Activated CD8-positive, alpha-beta T cell treated with anti-CD3 and anti-CD28 coated beads for 36 hours (primary cell): ENCODE measurements at places on chromosomes 7 and 10.

- DNase-seq = no peak
- H3K36me3 ChIP-seq = no peaks in the 10 kb centered on the region
- peaks cover 2% of the 10 kb centered on the region for H3K4me1 ChIP-seq
These were observed 288.9 kb downstream of the PARD3 start for GRCh38 chr10:34526186-34526585.

DNA sequence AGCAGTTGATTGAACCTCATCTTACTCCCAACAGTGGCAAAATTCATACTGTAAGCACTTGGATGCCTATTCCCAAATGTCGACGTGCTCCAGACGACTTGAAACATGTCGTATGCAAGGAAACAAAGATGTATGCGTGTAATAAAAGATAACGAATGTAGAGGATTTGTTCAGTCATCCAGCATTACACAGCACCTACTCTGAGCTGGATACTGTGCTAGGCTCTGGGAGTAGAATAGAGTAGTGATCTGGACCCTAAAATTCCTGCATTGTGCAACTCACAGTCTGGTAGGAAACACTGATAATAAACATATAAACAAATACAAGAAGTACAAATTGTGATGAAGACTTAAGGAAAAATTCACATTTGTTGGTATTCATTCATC, 5.6 kb upstream of the TBX20 start:
- peaks cover 81% of the 10 kb centered on the region for H3K27me3 ChIP-seq
- H3K36me3 ChIP-seq = peaks cover 4% of the 10 kb centered on the region
- no peak overlapping the region for H3K4me3 ChIP-seq
- DNase-seq = no peak
- peaks cover 5% of the 10 kb centered on the region for H3K4me1 ChIP-seq
- no peak overlapping the region for H3K27ac ChIP-seq

GRCh38 chr7:98168181-98168903, 42.9 kb upstream of the BHLHA15 start:
- H3K4me1 ChIP-seq = peaks cover 3% of the 10 kb centered on the region
- DNase-seq = peak; percentile 51
- no peak overlapping the region for H3K27ac ChIP-seq
- peaks cover 1% of the 10 kb centered on the region for H3K36me3 ChIP-seq
- no peak overlapping the region for H3K4me3 ChIP-seq
- H3K27me3 ChIP-seq = no peaks in the 10 kb centered on the region

GRCh38 chr10:123042708-123043408, 34.1 kb downstream of the ACADSB start:
- no peak overlapping the region for H3K27ac ChIP-seq
- no peaks in the 10 kb centered on the region for H3K27me3 ChIP-seq
- no peak overlapping the region for H3K4me3 ChIP-seq
- H3K36me3 ChIP-seq = peaks cover 6% of the 10 kb centered on the region

DNA sequence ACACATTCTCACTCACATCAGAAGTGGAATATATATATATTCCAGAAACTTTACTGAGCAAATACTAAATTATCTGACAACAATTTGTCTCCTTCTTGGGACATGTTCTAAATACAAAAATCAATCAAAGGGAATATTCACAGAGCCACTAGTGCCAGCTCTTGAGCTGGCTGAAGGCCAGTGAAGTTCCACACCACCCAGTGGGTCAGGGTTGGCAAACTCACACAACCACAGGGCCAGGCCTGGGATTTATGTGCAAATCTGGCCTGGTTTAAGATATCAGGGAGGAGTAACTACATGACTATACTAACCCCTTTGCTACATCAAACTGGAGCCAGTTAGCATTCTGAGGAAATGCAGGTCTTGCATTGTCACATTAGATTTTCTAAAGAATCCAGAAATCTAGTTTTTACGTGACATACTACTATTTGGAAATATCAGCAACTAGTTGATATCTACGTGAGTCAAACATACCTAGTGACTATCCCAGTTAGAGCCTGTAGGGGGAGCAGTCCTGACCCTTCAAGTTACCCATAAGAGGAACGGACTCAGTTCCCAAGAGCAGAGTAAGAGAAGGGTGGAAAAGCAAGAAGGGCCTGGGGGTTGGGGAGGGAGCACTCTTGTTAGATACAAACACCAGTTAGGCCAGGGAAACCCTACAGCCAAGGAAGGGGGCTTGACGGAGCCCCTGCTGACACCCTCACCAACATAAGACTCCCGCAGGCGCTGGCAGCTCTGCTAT, 600.4 kb downstream of the KCNMA1 start:
- no peak for DNase-seq
- peaks cover 16% of the 10 kb centered on the region for H3K4me1 ChIP-seq
- no peak overlapping the region for H3K4me3 ChIP-seq

DNA sequence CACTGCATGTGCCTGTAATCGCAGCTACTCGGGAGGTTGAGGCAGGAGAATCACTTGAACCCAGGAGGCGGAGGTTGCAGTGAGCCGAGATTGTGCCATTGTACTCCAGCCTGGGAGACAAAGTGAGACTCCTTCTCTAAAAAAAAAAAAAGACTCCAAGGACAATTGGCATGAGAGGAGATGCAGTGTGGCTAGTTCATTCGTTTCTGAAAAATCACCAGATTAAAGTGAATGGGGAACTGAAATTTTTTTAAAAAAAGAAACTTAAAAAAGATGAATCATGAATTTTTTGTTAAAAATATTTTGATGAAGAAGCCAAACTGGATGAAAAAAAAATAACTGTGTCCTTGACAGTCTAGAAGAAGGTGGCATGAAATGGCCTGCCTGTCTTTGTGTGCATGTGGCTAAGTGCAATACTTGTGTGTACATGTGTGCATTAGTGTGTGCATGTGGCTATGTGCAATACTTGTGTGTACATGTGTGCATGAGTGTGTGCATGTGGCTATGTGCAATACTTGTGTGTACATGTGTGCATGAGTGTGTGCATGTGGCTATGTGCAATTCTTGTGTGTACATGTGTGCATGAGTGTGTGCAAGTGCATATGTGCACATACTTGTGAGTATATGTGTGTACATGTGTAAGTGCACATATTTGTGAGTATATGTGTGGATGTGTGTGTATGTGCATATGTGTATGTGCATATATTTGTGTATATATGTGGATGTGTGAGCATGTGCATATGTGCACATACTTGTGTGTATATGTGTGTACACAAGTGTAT, 391.7 kb upstream of the KLF6 start:
- H3K4me1 ChIP-seq = peaks cover 9% of the 10 kb centered on the region
- H3K27ac ChIP-seq = no peak overlapping the region
- H3K4me3 ChIP-seq = no peak overlapping the region
- DNase-seq = no peak
- H3K36me3 ChIP-seq = peaks cover 3% of the 10 kb centered on the region
- no peaks in the 10 kb centered on the region for H3K27me3 ChIP-seq

DNA sequence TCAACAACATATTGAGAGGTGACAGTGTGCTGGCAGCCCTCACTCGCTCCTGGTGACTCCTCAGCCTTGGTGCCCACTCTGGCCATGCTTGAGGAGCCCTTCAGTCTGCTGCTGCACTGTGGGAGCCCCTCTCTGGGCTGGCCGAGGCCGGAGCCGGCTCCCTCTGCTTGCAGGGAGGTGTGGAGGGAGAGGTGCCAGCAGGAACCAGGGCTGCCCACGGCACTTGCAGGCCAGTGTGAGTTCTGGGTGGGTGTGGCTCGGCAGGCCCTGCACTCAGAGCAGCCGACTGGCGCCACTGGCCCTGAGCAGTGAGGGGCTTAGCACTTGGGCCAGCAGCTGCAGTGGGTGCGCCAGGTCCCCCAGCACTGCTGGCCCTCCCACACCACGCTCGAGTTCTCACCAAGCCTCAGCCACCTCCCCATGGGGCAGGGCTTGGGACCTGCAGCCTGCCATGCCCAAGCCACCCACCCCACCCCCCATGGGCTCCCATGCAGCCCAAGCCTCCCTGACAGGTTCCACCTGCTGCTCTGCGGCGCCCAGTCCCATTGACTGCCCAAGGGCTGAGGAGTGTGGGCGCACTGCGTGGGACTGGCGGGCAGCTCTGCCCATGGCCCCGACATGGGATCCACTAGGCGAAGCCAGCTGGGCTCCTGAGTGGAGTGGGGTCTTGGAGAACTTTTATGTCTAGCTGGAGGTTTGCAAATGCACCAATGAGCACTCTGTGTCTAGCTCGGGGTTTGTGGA, 377.1 kb upstream of the ANKRD30A start:
- no peak for DNase-seq
- no peak overlapping the region for H3K27ac ChIP-seq
- H3K36me3 ChIP-seq = no peaks in the 10 kb centered on the region
- H3K4me3 ChIP-seq = no peak overlapping the region
- H3K27me3 ChIP-seq = no peaks in the 10 kb centered on the region
- no peaks in the 10 kb centered on the region for H3K4me1 ChIP-seq

DNA sequence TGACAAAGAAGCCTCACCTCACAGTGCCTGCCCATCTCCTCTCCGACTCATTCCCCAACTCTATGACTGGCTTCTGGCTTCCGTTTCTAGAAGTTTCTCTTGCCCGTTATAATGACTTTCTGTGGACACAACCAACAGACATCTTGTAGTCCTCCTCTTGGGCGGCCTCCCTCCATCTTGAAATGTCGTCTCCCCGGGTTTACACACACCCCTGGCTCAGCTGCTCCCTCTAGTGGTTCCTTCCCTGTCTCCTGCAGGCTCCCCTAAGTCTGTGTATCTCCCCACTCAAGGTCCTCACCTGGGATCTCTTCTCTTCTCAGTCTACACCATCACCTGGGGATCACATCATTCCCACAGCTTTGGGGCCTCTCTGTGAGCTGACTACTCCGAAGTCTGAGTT, 123.4 kb upstream of the NEBL start:
- no peak overlapping the region for H3K4me3 ChIP-seq
- DNase-seq = peak; percentile 53
- no peaks in the 10 kb centered on the region for H3K4me1 ChIP-seq
- H3K27ac ChIP-seq = no peak overlapping the region
- no peaks in the 10 kb centered on the region for H3K36me3 ChIP-seq

DNA sequence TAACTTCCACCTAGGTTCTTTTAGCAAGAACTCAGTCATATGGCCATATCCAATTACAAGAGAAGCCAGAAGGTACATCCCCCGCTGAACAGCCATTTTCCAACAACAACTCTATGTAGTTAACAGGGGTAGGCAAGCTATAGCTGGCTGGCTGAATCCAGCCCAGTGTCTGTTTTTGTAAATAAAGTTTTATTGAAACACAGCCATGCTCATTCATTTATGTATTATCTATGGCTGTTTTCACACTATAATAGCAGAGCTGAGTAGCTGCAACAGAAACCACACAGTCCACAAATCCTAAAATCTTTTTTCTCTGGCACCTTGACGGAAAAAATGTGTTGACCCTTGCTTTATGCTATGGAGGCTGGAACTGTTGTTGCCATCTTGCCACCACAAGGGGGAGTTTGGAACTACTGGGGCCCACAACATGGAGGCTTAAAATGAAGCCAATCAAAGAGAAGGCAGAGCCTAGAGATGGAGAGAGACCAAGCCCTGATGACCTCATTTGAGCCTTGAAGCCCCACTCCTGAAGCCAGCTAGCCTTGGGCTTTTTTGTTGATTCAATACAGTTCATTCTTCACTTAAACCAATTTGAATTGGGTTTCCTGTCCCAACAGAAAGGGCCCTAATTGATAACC, 33.3 kb upstream of the XPNPEP1 start:
- no peaks in the 10 kb centered on the region for H3K36me3 ChIP-seq
- H3K27me3 ChIP-seq = no peaks in the 10 kb centered on the region
- H3K4me3 ChIP-seq = no peak overlapping the region
- peaks cover 10% of the 10 kb centered on the region for H3K4me1 ChIP-seq

GRCh38 chr7:82264783-82265305, 178.7 kb downstream of the CACNA2D1 start:
- no peak for DNase-seq
- H3K27ac ChIP-seq = no peak overlapping the region
- no peak overlapping the region for H3K4me3 ChIP-seq
- no peaks in the 10 kb centered on the region for H3K27me3 ChIP-seq
- H3K4me1 ChIP-seq = no peaks in the 10 kb centered on the region

GRCh38 chr7:130650611-130651120, 17.9 kb downstream of the COPG2 start:
- H3K27me3 ChIP-seq = no peaks in the 10 kb centered on the region
- peaks cover 39% of the 10 kb centered on the region for H3K4me1 ChIP-seq
- H3K27ac ChIP-seq = no peak overlapping the region

DNA sequence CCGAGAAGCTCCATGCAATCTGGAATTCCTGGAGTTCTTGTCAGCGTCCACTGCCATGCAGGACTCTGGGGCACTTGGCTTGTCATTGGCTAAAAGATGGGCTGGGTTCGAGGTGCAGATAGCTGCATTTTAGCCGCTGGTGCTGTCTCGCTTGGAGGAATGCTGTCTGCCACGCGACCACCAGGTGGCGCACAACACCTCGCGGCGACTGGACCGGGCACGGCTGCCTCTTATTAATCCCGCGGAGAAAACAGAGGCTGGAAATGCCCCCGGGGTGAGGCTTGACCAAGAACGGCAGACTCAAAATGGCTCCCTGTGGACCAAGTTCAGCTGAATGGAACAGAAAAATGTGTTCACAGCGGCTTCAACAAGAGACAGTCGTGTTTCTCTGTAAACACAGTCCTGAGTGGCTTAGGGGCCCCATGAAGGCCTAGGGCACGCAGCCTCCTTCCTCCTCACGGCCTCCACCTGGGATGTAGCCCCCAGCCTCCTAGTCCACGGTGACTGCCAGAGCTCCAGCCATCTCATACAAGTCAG, 46.2 kb downstream of the AOC1 start:
- DNase-seq = peak; percentile 85
- H3K27me3 ChIP-seq = peaks cover 58% of the 10 kb centered on the region
- H3K36me3 ChIP-seq = no peaks in the 10 kb centered on the region
- H3K4me1 ChIP-seq = peaks cover 14% of the 10 kb centered on the region
- no peak overlapping the region for H3K4me3 ChIP-seq

GRCh38 chr10:63374991-63375390, 90.8 kb downstream of the JMJD1C start:
- no peak overlapping the region for H3K4me3 ChIP-seq
- no peak overlapping the region for H3K27ac ChIP-seq
- peaks cover 8% of the 10 kb centered on the region for H3K36me3 ChIP-seq
- peaks cover 19% of the 10 kb centered on the region for H3K4me1 ChIP-seq
- DNase-seq = no peak

- DNase-seq = no peak
- peaks cover 96% of the 10 kb centered on the region for H3K36me3 ChIP-seq
- H3K4me3 ChIP-seq = peak overlapping the region; percentile 31
These were observed 165.3 kb downstream of the CELF2 start for GRCh38 chr10:11183015-11183414.

DNA sequence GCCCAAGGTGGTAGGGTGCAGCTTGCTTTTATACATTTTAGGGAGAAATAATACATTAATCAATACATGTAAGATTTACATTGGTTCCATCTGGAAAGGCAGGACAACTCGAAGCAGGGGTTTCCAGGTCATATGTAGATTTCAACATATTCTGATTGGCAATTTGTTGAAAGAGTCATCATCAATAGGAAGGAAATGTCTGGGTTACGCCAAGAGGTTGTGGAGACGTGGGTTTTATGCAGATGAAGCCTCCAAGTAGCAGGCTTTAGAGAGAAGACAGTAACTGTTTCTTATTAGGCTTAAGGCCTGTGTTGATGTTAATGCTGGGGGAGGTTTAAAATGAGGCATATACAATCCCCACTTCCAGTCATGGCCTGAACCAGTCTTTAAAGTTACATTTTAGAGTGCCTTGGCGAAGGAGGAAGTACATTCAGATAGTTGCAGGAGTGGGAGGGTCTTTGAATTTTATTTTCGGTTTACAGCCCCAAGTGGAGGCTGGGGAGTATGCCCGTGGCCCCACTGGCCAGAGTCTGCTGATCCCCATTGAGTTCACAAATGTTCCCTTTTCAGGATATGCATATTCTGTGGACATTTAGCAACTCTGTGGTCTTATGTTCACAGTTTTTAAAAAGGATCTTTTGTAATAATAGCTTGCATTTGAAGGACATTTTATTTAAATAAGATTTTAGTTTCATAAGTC, 166.0 kb upstream of the GDF10 start:
- peak overlapping the region; percentile 58 for H3K27ac ChIP-seq
- no peaks in the 10 kb centered on the region for H3K27me3 ChIP-seq
- H3K36me3 ChIP-seq = no peaks in the 10 kb centered on the region
- H3K4me1 ChIP-seq = peaks cover 10% of the 10 kb centered on the region
